ENCODE measurements at places on chromosomes 2 and 18.

- DNase-seq: no peak
Measured at GRCh38 chr2:119786295-119786694, 26.6 kb downstream of the PTPN4 start.

DNA sequence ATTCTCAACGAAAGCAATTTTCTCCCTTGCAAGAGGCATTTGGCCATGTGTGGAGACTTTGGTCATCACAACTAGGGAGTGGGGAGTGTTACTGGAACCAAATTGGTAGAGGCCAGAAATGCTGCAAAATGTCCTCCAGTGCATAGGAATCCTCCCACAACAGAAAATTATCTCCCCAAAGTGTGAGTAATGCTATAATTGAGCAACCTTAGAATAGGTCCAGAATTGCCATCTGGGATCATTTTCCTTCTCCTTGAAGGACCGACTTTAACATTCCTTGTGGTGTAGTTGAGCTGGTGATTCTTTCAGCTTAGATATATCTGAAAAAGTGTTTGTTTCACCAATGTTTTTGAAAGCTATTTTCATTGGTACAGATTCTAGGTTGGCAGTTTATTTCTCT is 111.2 kb upstream of the SMIM21 start:
- DNase-seq: peak; percentile 71

DNA sequence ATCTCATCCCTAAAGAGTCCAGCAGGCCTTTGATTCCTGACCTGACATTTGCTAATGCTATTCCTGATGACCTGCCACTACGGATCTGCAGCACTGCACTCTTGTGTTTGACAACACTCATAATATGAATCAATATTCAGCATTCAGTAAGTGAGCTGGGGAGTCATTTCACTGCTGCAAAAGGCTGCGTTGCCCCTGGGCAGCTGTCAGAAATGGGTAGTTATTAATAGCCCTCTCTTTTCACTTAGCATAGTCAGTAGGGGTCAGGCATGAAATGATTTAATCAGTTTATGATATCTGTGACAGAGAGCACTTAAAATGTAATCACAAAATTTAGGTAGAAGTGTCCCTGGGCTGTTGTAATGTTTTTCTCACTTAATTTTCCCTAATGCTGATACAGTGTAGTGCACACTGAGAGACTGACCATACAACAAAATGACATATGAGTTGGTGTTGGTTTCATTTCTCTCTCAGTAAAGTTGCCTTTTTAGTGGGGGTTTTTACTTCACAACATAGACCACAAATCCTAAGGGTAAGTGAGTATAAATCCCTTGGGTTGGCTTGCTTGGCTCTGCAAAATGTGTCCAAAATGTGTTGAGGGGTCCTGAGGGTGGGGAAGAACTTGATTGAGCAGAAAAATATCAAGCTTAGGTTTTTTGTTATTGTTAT is 184.8 kb downstream of the CAMKMT start:
- DNase-seq: no peak

- no peak for DNase-seq
Measured at GRCh38 chr2:215356334-215356947, 44.6 kb downstream of the ATIC start.
